ENCODE measurements at places on chromosomes 5 and 9.

DNA sequence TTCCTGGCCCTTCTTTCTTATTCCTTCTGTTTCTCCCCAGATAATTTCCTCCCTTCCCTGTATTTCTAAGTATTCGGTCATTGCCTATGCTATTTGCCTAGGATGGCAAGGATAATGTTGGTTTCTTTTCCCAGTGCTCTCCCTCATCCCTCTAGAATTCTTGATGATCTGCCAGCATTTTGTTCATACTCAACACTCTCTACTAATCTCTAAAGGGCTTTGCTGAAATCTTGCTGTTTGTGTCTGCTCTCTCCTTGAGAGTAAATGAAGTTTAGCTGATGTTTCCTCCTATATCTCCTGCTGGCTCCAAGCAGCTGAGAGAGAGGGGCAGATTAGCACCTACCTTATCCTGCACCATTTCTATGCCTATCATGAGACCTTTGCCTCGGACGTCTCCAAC lies 38.1 kb downstream of the AGXT2 start:
- no peak for DNase-seq

DNA sequence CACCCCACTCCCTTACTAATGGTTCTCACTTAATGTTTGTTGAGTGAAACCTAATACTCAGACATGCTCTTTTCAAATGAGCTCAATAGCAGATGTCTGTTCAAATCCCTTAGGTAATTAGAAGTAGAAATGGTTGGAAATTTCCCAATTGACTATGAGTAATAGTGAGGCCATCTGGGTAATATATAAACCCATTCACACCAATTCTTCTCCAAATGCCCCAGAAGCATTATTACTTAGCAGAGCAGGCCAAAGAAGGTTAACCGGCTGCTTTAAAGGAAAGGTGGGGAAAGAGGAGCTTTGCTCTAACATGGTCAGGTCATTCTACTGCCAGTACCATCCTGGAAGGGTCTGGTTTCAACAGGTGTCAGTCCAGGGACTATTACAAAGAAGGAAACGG lies 119.5 kb upstream of the MTAP start:
- no peak for DNase-seq

- no peak for DNase-seq
Observed at GRCh38 chr5:68348447-68349222, 133.1 kb downstream of the PIK3R1 start.

DNA sequence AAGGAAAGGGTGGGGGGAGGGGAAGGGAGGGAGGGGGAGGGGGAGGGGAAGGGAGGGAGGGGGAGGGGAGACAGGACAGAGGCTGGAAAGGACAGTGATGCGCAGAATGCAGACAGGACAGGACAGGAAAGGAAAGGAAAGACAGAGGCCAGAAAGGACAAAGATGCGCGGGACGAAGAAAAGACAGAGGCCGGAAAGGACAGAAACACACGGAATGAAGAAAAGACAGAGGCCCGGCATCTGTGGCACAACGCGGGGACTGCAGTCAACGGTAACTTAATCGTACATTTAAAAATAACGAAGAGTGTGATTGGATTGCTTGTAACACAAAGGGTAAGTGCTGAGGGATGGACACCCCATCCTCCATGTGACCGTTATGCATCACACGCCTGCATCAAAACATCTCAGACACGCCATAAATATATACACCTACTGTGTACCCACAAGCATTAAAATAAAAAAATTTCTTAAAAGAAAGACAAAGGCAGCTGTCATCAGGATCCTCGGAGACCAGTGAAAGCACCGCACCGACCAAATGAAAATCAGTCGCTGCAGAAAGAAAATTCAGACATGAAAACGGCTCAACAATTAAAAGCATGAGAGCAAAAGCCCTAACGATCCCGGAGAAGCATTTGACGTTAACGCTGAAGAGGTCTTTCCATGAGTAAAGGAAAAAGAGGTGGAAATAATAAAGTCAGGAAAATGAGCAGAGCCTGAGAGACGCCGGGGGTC lies 52.9 kb upstream of the EXOC3 start:
- no peak for DNase-seq

- DNase-seq = no peak
Observed at GRCh38 chr5:174991847-174992246, 267.5 kb downstream of the MSX2 start.

DNA sequence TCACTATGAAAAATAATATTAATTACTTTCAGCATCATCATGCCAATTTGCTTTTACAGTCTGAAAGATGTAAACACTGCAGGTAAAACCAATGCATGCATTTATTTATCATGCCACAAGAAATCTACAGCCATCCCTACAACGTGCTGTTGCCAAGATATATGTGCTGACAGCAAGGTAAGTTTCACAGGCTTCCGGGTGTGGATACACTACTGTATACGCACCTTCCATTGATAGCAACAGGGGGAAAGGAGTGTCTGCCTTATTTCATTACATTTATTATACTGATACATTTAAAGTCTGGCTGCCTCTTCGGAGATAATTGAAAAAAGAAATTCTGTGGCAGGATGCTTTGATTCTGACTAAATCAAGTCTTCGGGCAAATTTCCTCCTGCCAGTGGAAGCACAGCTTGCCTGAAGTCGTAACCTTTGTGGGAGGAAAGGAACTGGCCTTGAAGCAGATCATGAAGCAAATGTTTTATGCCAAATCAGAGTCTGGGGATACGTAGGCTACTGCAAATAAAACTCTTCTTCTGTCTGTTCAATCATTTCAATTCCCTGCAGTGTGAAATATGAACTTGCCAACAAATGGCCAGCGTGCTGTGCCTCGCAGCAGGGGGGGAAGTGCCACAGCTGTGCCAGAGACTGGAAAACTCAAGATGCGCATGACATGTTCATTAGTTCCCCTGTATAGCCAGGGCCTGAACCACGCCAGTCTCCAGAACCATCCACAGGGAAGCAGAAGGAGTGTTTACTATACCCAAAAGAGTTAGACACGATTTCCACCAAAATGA lies 268.1 kb downstream of the EFNA5 start:
- no peak for DNase-seq

- no peak for DNase-seq
Observed at GRCh38 chr5:172502969-172503368, 48.6 kb upstream of the SH3PXD2B start.

GRCh38 chr9:97124256-97124655 lies 85.3 kb upstream of the CTSV start:
- no peak for DNase-seq

DNA sequence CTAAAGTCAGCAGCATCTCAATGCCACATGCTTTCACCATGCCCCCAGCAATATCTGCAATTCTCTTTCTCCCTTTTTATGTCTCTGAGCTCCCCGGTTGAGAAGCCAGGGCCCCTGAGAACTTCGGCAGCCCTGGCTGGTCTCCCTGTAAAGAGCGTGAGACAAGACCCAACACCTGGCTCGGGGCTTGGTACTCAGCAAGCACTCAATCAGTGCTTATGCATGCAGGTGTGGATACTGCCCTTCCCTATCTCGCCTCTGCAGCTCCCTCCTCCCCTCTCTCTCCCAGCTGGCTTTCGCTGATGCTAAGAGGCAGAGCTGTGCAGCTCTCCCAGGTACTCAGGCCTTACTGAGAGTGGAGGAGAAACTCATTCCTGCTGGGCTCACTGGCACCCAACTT lies 41.7 kb upstream of the AKNA start:
- DNase-seq = no peak

GRCh38 chr5:307794-308579 lies 13.5 kb upstream of the AHRR start:
- no peak for DNase-seq

GRCh38 chr5:153829510-153830065 lies 209.1 kb downstream of the FAM114A2 start:
- DNase-seq = no peak

DNA sequence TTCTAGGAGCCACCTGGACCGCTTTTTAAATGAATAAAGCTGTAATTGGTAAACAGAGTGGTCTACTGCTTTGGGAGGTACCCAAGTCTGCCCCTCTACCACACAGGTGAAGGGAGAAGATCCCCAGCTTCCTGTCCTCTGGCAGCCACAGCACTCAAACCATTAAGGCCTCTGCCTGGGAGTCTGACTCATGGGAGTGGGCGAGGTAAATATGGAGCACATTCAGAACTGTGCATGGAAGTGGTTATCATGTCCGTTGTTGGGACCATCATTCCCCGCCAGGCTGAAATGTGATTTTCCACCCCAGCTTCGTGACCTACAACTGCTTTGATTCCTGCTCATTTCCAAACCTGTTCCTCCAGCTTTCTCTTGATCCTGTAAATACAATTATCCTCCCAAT lies 59.5 kb upstream of the ALDH1B1 start:
- DNase-seq = no peak

- DNase-seq = no peak
Observed at GRCh38 chr9:126062158-126062886, 264.3 kb upstream of the MVB12B start.

- no peak for DNase-seq
Observed at GRCh38 chr9:14482856-14483255, 168.9 kb upstream of the NFIB start.

- peak; percentile 53 for DNase-seq
Observed at GRCh38 chr5:10354048-10354872, 765 bp downstream of the MARCHF6 start.

DNA sequence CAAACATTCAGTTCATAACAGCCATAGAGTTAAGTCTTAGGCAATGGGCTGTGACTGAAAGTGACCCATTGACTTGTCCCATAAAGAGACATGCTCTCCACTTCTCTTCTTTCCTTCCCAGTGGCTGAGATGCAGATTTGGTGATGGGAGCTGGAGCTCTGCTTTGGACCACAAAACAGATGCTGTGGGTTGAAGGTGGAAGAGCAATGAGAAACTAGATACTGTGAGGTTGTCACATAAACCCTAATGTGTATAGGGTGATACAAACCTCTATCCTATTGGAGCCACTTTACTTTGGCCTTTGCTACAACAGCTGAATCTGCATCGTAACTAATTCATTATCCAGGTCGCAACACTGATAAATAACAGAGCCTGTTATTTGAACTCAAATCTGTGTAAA lies 192.0 kb downstream of the TTC39B start:
- no peak for DNase-seq

DNA sequence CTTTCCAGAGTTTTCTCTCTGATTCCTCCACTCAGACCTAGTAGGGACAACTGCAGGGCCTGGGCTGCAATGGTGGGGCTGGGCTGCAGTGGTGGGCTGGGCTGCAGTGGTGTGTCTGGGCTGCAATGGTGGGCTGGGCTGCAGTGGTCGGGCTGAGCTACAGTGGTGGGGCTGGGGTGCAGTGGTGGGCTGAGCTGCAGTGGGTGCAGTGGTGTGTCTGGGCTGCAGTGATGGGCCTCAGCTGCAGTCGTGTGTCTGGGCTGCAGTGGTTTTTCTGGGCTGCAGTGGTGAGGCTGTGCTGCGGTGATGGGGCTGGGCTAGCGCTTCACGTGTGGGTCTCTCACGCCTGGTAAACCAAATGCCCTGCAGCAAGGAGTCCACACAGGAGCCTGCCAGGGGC lies 27.4 kb downstream of the ABO start:
- no peak for DNase-seq

Measured in KBM-7 (cell line).